ENCODE measurements at places on chromosomes 3 and 15.

GRCh38 chr3:142105991-142106390 lies 43.4 kb downstream of the TFDP2 start:
- no peak for DNase-seq

DNA sequence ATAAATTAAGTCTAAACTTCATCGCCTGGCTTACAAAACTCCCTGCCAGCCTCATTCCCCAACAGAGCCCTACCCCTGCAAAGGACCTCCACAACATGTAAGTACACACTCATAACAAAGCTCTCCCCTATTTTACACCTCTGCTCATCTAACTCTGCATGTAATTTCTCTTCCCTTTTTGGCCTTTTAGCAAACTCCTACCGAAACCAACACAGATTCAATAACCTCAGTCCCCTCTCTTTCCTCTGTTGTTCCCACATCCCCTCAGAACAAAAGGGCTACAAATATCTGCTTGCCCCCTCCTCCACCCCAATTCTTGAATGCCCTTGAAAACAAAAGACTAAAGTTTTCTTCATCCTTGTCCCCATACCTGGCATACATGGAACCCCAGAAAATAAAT lies 662 bp downstream of the UBL7 start:
- no peak for DNase-seq

- DNase-seq, result peak; percentile 5
These were observed 81.1 kb upstream of the VGLL4 start for GRCh38 chr3:11724615-11725339.

- no peak for DNase-seq
These were observed 180.3 kb upstream of the ROBO2 start for GRCh38 chr3:76859596-76859995.

DNA sequence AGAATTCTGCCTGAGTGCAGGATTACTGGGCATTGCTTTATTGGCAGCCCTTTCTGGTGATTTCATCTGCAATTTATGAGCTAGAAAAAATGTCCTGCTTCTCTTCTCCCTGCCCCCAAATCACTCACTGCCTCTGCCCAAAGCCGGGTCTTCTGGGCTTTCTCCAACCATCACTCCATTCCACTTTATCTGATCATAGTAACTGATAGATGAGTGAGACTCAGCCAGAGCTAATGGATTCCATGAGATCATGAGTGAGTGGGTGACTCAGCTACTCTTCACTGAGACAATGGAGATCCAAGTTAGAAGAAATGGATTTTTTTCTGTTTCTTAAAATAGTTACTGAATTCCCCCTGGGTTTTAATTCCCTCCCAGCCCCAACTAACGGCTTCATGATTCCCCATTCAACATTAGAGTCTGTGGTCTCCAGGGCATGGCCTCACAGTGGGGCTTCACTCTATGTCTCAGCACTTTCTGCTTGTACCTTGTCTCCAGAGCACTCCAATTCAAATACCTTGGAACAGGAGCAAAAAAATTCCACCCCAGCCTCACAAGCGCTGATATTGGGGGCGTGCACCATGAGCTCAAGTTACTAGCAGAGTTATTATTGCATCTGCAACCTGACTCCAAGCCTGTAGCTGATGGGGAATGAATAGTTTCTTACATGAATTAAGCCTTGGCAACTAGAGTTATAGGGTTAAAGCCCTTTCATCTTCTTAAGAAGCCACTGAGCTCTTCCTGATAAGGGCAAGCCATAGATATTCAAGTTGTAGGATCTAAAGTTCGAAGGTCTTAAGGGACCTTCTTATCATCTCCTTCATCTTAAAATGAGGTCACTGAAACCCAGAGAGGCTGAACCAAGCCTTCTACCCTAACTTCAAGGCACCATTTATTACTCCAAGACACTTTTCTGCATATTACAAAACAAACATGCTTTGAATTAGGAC lies 85.9 kb downstream of the AGBL1 start:
- DNase-seq, result no peak

Measured in activated naive CD4-positive, alpha-beta T cell treated with Interleukin-2 at 50 U/mL for 16 hours (primary cell).